ENCODE measurements at places on chromosomes 3 and 15. TPM values are rescaled to one million over a fixed set of nuclear protein-coding genes. Genes with fewer than 3 reads are reported as not detected.

DNA sequence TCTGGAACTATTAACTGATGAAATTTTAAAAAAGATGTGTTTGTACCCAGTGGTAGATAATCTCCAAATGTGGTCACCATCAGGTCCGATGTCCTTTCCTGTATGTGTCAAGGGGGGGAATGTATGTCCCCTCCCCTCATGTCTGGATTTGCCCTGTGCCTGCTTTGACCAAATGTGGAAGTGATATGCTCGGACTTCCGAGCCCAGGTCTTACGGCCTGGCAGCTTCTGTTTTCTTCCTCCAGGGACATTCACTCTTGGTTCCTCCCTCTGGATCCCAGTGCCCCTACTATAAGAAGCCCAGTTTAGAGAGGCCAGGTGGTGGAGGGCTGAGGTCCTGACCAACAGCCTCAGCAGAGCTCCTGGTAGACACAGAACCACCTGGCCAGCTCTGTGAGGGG, 75.5 kb downstream of the CCR1 start:
- no peak for DNase-seq

DNA sequence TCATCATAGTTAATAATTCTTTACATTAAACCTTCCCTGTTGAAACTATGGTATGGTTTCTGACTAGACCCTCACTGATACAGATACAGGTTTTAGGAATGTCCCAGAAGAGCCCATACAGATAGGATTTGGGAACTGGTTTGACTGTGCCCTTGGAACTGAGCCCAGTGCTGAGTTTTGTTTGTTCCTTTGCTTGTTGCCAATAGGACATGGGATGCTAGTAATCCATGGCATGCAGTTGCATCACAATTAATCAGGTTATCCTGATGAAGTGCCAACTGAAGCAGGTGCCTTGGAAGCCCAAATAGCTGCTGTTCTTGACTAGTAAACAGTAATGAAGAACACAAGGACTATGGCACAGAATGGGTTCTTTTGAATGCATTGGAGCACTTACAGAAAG, 230.6 kb downstream of the NEK10 start:
- DNase-seq = no peak

Gene LTF
- total RNA-seq = not detected

Gene MINAR1
- total RNA-seq = 2.3 TPM

Gene GPR62
- total RNA-seq = under 0.01 TPM

Data from fibroblast of villous mesenchyme (primary cell).